ENCODE measurements at places on chromosomes 13 and 19.

GRCh38 chr13:20438801-20439200, 86.9 kb downstream of the CRYL1 start:
- no peak for DNase-seq

DNA sequence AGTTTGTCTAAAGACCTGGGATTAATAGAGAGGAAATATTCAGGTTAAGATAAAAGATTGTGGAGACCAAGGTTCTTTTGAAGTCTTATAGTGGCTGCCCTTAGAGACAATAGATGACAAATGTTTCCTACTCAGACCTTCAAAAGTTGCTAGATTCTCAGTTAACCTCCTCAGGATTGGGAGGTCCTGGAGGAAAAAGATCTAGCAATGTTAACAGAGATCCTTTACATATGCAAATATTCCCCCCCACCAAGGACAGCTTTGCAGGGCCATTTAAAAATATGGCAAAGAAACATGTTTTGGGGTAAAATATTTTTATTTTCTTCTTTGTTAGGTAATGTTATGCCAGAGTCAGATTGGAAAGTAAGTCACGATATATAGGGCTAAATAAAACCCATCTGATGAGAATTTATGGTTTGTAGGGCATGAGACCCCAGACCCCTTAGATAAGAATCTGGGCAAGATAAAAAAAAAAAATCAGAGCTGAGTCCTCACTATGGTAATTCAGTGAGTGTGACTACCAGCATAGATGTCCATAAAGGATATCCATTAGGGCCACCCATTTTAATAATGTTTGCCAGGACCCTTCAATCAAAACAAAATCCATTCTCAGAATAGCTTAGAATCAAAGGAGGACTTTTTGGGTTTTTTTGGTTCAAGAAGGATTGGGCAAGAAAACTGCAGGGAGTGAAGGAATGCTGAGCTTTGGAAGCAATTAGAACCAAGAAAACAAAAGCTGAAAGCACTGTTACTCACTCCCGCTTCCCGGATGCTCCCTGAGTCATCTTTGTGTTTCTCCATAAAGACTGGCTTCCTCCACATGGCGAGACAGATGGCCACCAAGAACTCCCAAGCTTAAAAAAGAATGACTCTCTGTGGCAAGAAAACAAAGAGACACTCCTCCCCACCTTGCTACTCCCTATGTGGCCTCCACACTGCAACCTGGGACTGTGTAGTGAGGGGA, 28.2 kb downstream of the VSTM1 start:
- DNase-seq, result no peak

DNA sequence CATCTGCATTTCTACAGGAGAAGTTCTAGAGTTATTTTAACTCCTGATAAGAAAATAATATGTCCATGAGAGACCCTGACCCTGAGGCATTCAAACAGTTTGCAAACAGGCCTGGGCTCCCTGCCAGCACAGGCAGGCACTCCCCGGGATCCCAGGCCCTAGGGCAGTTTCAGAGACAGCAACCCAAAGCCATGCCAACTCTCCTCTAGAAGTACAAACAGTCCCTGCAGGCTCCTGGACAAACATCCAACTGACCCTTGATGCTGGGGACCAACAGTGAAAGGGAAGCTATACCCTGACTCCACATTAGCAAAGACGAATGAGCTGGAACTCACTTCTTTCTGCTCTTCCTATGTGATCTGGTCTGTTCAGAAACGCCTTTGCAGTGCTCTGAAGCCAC, 44.8 kb downstream of the CCDC70 start:
- DNase-seq, result no peak

DNA sequence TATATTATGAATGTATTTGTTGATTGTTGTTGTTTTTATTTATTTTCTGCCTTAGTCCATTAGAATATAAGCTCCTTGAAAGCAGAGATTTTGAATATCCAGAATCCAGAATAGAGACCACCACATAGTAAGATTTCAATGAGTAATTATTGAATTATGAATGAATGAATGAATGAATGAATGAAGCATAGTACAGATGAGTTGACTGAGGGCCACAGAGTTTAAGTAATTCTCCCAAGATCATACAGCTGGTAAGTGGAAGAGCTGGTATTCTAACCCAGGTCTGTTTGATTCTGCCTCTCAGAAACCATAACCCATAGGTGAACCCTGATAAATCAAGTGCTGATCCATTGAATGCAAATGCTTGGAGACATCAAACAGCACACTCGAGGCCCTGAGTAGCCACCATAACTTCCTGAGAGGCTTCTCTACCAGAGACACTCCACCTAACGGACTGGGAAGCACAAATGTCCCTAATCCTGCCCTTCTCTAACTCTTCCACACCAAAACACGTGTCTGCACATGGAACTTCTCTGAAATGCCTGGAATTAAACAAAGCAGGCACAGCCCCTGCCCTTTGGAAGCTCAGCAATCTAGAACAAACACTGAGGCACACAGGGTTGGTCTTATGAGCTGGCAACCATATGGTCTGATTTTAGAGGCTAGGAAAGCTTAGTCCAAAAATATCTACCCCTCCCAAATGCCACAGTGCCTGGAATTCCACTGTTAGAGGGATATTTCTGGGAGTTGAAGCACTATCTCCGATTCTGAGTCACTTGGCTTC, 190.1 kb downstream of the FOXO1 start:
- no peak for DNase-seq

GRCh38 chr19:54626757-54627156, 3.5 kb upstream of the LILRB1 start:
- DNase-seq, result no peak

DNA sequence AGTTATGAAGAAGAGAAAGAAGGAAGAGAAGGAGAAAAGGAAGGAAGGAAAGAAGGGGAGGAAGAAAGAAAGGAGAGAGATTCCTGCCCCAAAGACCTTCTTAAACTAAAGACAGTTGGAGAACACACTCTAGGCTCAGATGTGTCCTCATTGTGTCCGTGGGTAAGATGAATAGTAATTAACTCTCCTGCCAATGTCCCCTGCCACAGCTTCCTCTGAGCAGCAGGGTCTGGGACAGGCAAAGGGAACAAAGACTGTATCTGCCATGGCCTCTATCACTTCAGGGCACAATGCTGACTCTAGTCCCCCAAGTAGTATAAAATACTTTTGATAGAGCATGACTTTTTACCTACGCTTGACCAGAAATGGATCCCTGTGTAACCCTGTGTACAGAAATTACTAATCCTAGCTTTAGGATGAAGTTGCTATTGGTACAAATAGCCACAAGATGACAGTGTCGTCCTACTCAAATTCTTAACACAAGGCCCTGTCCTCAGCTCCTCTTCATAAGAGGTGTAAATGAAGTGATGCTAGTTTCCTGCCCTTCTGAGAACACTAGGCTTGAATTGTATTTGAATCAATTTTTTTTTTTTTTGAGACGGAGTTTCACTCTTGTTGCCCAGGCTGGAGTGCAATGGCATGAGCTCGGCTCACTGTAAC, 186.2 kb upstream of the GPR12 start:
- no peak for DNase-seq

DNA sequence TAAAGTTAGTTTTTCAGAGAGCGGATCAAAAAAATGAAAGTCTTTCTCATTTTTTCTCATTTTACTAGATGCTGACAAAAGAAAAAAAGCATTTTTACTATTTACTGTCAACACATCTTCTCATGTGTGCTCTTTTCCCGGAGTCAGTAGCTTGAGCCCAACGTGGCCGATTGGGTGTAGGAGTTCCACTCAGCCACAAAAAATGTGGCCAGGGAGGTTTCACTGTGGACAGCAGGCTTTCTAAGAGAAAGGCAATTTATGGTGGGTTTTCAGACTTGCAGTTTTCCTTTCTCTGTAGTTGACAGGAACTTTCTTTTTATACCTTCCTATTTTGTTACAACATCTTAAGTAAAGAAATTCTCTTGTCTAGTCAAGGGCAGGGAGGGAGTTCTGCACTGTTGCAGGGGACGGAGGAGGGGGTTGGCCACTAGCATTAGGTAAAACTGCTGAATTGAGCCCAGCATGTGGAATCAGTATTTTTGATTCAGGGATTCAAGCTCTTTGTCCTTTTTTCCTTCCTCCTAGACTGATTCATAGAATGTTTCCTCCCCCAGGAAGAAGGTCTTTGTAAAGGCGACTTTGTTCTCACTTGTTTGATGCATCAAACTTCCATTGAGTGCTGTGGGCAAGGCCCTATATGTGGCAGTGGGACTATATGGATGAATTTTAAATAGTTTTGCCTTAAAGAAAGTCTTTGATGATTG, 123.1 kb downstream of the B3GLCT start:
- DNase-seq, result no peak

DNA sequence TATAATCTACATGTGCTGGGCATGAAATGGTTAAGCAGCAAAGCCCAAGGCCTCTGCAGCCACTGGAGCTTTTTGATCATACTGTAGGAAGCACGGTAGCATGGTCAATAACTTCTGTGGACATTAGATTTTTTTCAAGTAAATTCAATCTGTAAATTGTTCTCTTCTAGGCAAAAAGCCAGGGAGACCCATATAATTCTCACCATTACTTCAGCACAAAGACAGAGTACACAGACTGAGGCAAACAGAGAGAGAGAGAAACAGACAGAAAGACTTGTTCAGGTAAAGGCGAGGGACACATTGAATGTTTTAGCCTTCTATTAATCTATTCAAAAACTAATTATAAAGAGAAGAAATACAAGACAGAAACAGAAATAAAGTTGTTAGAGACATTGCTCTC, 349.4 kb downstream of the RFC3 start:
- no peak for DNase-seq

DNA sequence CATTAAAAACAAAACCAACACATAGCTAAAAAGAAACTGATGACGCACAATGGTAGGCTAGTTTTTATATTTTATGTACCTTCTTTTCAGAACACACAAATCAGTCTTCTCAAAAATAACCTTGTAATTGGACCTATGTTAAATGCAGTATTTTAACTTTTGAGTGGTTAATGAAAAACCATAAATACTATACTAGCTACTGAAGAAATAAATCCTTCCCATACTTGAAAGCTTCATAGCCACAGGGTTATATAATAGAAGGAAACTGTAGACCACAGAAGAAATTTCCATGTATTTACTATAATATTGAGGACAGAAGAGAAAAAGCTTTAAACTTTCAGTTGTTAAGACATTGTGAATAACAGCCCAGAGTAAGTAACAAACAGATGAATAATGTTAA, 1094.3 kb upstream of the SLC10A2 start:
- DNase-seq, result no peak

DNA sequence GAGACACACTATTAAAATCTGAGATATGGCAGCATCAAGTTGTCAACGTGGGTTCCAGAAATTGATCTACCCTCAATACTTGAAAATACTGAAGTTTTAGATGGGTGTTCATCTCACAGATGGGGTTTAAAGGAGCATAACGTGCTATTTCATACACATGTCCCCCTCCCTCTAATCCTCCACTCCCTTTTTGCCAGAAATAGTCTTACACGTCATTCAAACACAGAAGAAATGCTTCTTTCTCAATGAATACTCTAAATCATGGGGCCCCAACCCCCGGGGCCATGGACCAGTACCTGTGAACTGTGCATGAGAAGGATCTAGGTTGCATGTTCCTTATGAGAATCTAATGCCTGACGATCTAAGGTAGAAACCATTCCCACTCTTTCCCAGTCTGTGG, 19.6 kb downstream of the KLF12 start:
- DNase-seq, result no peak

DNA sequence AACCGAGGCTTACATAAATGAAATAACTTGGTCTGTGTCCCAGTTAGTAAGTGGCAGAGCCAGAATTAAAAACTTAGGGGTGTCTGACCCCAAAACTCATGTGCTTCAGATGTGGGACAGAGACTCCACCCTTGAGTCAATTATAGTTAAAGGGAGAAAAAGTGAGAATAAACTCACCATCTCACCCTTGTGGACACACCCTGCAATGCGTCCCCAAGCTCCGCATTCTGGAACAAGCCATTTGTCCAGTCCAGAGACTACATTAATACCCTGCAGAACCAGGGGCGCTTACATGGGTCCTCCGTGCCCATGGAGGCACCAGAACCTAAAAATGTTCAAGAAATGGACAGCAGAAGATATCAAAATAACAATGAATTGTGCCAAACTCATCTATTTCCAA, 207.0 kb upstream of the ZNF507 start:
- DNase-seq, result no peak

DNA sequence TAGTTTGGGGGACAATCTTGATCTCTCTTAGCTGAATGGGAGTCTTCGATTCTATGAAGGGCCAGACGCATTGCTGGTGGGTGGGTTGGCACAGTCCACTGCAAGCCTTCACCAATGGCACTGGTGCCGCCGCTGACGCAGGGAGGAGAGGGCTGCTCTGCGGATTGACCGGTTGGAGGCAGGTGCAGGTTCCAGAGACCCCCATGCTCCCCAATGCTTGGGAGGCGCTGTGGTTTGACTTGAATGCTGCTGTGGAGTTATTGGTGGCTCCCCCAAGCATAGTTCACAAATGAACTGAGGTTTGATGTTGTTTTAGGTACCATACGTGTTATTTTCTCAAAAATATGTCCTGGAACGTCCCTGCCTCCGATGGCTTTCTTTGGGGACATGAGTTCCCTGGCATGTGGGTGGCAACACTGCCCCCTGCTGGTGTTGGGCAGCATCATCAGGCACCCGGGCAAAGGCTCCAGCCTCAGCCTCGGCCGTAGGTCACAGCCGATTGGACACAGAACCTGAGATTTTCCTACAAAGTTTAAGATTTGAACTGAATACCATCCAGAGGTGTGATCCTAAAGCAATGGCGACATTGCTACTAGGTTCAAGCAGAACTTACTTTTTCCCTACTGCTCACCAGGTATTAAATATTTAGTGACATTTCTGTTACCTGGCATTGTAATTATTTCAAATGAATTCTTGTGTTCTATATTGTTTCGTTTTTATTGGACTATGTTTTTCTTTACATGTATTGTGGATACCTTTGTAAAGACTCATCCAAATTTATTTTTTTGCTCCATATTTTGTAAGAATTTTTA, 95.5 kb downstream of the ANKRD10 start:
- peak; percentile 90 for DNase-seq

DNA sequence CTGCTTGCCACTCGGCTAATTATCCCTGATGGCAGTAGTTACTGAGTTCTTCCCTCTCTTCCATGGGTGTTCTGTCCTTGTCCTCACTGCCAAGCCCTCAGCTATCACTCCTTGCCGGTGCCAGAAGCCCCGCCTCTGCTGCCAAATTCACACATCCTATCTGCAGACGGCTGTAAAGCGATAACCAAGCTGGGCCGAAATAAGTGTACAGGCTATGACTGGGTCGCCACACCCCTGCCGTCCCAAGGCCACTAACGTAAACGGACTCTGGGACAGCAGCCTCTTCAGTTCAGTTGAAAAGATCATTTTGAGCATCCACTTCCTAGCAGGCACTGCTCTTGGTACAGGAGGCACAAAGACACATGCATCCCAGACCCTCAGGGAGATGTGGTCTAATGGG, 13.3 kb downstream of the SLC7A1 start:
- DNase-seq, result no peak

GRCh38 chr19:15159251-15159650, 41.5 kb downstream of the NOTCH3 start:
- no peak for DNase-seq

- DNase-seq, result no peak
These were observed 1713.1 kb upstream of the PCDH20 start for GRCh38 chr13:63128716-63129115.

DNA sequence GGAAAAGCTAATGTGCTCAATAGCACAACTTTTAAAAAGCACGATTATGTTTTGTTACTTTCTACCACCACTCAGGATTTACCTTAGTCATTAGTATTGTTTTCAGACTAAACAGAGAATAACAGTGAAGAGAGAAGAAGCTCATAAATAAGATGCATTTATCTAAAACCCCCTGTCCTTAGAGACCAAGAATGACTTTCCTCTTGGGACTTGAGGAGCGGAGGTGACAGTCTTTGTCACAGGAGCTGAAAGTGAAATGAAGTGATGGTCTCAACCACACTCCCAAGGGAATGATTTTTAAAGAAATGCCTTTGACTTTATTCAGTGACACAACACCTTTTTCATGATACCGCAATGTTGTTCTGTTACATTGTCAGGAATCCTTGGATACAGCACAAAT, 190.6 kb upstream of the NBEA start:
- DNase-seq, result no peak
